ENCODE measurements at places on chromosomes 5 and 9. TPM values are rescaled to one million over a fixed set of nuclear protein-coding genes. Genes with fewer than 3 reads are reported as not detected.

Gene TSSK1B
- total RNA-seq = 0.15 TPM

Gene CDK7
- total RNA-seq = 61.2 TPM

Gene N4BP3
- 2.2 TPM for total RNA-seq

Gene ANKDD1B
- 1.3 TPM for total RNA-seq

Gene APBA1
- total RNA-seq = 21.0 TPM

Gene BARHL1
- not detected for total RNA-seq

Gene CDX1
- total RNA-seq = 0.17 TPM

Gene ARHGEF37
- total RNA-seq = 2.2 TPM

Gene GABRA6
- total RNA-seq = not detected

Gene CTXN3
- not detected for total RNA-seq

All from smooth muscle cell of trachea (primary cell).